NCI-H187 (cell line): ENCODE measurements at places on chromosomes 4 and X.

- no peak for DNase-seq
These were observed 7.1 kb downstream of the OFD1 start for GRCh38 chrX:13741695-13742094.

DNA sequence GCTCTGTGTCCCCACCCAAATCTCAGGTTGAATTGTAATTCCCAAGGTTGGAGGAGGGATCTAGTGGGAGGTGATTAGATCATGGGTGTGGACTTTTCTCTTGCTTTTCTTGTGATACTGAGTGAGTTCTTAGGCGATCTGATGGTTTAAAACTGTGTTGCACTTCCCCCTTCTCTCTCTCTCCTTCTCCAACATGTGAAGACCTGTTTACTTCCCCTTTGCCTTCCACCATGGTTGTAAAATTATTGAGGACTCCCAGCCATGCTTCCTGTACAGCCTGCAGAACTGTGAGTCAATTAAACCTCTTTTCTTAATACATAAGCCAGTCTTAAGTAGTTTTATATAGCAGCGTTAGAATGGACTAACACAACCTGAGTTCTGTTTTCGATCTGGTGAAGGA lies 738.2 kb downstream of the ARAP2 start:
- no peak for DNase-seq

- no peak for DNase-seq
These were observed 169.8 kb downstream of the BTC start for GRCh38 chr4:74624351-74625151.

GRCh38 chr4:15479913-15480185 lies 10.2 kb downstream of the CC2D2A start:
- DNase-seq = no peak

GRCh38 chr4:38365748-38366310 lies 298.2 kb upstream of the KLF3 start:
- peak; percentile 29 for DNase-seq

DNA sequence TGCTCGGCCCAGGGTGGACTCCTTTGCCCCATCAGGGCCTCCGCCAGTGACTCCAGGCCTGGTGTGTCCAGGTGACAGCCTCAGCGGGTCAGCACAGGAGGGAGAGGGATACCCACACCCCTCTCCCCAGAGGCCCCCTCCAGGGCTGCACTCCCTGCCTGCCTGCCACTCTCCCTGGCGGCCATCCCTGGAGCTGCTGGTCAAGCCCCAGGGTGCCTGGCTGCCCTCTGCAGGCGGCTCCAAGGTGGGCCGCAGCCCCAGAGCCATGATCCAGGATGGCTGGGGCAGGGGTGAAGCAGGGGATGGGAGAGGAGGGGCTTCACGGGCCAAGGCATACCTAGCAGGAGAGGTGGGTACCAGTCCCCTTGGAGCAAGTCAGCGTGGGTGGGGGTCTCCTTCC lies 3.8 kb downstream of the FGFRL1 start:
- no peak for DNase-seq

DNA sequence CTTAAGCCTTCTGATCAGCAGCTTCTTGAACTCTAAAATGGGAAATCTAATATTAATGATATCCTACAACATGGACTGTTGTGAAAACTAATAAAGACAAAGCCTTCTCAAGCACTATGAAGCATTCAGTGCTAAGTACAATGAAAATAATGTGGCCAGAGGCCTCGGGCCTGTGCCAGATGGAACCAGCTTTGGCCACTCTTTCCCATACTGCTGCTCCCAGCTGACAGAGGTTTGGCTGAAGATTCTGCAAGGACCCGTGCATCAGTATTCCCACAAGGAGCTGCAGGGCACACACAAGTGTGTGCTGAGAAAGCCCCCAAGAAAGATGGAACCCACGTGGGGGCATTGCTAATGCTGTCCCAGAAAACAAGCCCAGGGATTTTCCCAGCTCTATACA lies 60.5 kb upstream of the RPL34 start:
- no peak for DNase-seq

- no peak for DNase-seq
These were observed 84.1 kb downstream of the MSN start for GRCh38 chrX:65751519-65751918.

GRCh38 chr4:184649971-184650855 lies 675 bp downstream of the PRIMPOL start:
- no peak for DNase-seq

DNA sequence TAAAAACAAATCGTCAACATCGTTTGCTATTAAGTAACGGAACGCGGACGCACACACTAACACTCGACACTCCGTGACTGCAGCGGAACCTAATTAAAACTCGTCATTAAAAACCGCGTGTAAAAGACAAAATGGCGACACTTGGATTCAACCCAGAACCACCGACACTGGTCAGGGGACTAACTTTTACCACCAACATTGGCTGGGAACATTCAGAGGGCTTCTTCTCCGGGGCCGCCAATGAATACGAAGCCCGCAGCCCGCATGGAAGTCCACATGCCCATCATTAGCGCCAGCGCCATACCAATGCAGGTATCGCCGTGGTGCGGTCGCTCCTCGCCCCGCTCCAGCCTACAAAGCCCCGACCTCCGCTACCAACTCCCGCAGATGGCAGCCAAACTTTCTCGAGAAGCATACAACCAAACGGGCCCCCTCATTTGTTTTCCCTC lies 498 bp downstream of the RBMX start:
- peak; percentile 51 for DNase-seq

DNA sequence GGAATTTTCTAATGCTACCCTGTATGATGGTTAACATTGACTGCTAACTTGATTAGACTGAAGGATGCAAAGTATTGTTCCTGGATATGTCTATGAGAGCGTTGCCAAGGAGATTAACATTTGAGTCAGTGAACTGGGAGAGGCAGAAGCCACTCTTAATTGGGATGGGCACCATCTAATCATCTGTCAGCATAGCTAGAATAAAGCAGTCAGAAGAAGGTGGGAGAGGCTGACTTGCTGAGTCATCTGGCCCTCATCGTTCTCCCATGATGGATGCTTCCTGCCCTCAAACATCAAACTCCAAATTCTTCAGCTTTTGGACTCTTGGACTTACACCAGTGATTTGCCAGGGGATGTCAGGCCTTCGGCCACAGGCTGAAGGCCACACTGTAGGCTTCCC lies 878.5 kb downstream of the PCDH7 start:
- no peak for DNase-seq

DNA sequence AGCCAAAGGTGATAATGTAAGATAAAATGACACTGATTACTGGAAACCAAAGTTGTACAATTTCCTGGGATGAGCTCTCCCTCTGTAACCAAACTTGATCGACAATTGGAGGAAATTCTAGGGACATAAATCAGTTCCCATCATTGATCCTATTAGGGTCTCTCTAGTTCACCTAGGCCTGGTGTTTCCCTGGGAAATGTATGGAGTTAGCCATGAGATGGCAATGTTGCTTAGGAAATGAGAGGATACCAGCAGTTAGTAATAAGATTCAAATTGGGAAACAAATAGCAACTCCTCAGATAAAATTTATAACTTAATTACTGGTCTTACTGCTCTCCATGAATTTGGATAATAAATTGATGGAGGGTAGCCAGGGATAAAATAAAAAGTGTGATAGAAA lies 52.2 kb downstream of the SPATA18 start:
- DNase-seq = no peak
